Tibial nerve (tissue), 4 donors: ENCODE measurements at places on chromosomes 2 and 18. TPM values are rescaled to one million over a fixed set of nuclear protein-coding genes. Genes with fewer than 3 reads are reported as not detected.

DNA sequence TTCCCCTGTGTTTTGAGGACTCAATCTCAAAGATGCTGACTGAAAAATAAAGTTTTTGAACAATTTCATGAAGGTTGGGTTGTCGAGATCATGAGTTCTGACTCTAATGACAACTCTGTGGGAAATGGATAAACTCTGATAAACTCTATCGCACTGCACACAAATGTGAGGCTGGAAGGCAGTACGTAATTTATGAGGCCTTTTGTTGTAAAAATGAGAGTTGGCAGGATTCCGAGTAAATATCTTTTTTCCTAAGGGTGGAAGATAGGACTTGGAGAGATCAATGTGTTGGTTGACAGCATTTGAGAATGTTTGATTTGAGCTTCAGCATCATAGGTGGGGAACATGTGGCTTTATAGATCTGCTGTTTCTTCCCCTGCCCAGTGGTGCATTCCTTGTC lies 90.4 kb downstream of the SPTBN1 start:
- no peaks in the 10 kb centered on the region for H3K27me3 ChIP-seq
- no peak overlapping the region for H3K4me3 ChIP-seq
- no peak for DNase-seq

- H3K27ac ChIP-seq, result peak overlapping the region; percentile 89
- DNase-seq, result no peak
- peaks cover 39% of the 10 kb centered on the region for H3K4me1 ChIP-seq
Observed at GRCh38 chr2:238845583-238846377, 2.1 kb upstream of the TWIST2 start.

DNA sequence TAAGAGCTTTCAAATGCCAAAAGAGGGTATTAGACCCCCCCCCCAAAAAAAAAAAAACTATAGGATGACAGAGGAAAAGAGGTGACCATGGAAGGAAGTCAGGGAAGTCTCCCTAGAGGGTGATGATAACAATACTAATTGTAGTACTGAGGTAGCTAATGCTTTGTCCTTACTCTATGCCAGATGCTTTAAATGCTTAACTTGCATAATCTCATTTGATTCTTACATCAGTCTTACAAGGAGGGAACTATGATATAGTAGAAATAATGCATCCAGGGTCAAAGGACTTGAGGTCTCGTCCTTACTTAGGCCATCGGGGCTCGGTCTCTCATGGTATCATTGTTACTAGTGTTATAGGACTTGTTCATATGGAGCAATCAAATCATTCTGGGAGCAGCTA lies 9.1 kb downstream of the IDH1 start:
- H3K4me3 ChIP-seq, result no peak overlapping the region
- H3K4me1 ChIP-seq, result no peaks in the 10 kb centered on the region
- H3K36me3 ChIP-seq, result no peaks in the 10 kb centered on the region
- H3K27me3 ChIP-seq, result no peaks in the 10 kb centered on the region
- H3K27ac ChIP-seq, result no peak overlapping the region
- no peak for DNase-seq

DNA sequence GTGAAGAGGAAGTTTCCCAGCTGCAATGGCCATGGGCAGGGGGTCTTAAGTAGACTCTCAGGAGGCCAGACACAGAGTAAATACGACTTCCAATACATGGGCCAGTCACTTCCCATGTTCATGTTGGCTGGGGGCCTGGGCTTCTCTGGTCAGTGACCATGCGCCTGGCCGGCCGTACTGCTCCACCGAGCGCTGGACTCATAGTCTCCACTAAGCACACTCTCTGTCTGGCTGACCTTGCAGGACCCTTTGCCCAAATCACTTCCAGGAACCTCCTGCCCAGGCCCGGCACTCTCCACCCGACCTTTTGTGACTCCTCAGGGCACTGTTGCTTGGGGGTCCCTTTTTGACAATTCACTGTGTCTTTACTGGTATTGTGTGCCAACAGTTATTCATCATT lies 69.3 kb downstream of the SOWAHC start:
- no peaks in the 10 kb centered on the region for H3K36me3 ChIP-seq
- no peak overlapping the region for H3K27ac ChIP-seq
- H3K4me3 ChIP-seq, result no peak overlapping the region
- H3K4me1 ChIP-seq, result no peaks in the 10 kb centered on the region
- DNase-seq, result no peak

DNA sequence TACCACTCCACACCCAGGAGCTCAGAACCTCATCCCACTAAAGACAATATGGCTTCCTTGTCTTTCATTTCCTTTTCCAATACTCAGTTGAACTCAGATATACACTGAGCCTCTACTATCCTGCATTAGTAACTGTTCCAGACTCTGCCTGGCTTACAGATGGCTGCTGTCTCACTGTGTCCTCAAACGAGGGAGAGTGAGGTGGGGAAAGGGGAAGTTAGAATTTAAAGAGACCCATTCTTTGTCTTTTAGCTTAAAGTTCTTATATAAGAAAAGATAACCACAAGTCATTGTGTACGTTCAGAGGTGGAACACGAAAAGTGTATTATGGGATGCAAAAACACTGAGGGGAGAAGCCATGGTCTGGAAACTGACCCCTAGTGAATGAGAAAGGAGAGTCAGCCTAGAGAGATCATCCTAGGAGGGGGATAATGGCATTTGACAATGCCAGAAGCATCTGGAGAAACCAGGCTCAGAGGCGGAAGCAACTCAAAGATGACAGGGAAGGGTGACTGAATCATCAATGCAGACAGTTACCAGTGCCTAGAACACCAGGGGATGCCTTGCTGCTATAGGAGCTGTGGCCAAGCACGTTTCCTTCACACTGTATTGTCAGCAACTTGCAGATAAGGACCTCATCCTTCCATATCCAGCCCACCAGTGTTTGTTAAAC lies 170.7 kb downstream of the CYRIA start:
- H3K4me1 ChIP-seq, result no peaks in the 10 kb centered on the region
- no peak overlapping the region for H3K27ac ChIP-seq
- H3K27me3 ChIP-seq, result no peaks in the 10 kb centered on the region
- DNase-seq, result no peak
- H3K36me3 ChIP-seq, result no peaks in the 10 kb centered on the region
- no peak overlapping the region for H3K4me3 ChIP-seq

GRCh38 chr2:139836769-139837168 lies 1056.6 kb upstream of the NXPH2 start:
- H3K27me3 ChIP-seq, result no peaks in the 10 kb centered on the region
- H3K27ac ChIP-seq, result no peak overlapping the region
- H3K4me1 ChIP-seq, result no peaks in the 10 kb centered on the region
- H3K36me3 ChIP-seq, result no peaks in the 10 kb centered on the region

ALPG gene
- total RNA-seq, result not detected
